ENCODE measurements at places on chromosomes 4 and X. TPM values are rescaled to one million over a fixed set of nuclear protein-coding genes. Genes with fewer than 3 reads are reported as not detected.

HTRA3 gene
- polyA plus RNA-seq: not detected

BEX4 gene
- polyA plus RNA-seq: 11.8 TPM

SFRP2 gene
- polyA plus RNA-seq: not detected

ASMT gene
- 0.08 TPM for polyA plus RNA-seq

C4orf54 gene
- polyA plus RNA-seq: not detected

DNA sequence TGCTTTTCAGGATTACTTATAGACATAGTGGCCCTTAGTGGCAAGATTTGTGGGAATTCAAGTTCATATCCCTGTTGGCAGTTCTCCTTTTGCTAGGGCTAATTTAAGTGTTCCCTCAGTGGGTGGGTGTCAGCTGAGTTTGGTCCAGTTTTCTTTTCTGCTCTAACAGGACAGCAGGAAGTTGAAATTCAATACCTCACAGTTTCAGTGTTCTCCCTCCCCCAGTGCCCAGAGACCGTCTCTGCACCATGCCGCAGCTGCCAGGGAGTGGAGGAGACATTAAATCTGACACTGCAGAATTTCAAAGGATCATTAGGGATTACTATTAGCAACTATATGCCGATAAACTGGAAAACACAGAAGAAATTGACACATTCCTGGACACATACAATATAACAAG lies 50.7 kb downstream of the UBE2NL start:
- H3K27ac ChIP-seq: no peak overlapping the region
- H3K4me3 ChIP-seq: no peak overlapping the region
- no peaks in the 10 kb centered on the region for H3K36me3 ChIP-seq
- no peaks in the 10 kb centered on the region for H3K4me1 ChIP-seq
- no peak for DNase-seq

DNA sequence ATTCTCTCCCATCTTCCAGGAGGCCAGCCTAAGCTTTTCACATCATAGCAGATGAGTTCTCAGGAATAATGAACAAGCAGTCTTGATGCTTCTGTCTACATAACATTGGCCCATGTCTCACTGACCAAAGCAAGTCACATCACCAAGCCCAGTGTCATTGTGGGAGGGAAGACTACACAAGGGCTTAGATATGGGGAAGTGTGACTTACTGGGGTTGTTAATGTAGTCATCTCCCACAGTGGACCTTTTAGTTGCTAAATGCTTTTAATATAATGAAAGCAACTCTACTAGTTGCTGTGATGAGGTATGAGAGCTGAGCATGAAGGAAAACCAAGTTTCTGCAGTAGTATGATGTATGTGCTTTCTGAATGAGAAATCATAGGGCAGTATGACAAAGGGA lies 40.5 kb downstream of the TSPAN7 start:
- H3K4me3 ChIP-seq: no peak overlapping the region
- no peaks in the 10 kb centered on the region for H3K27me3 ChIP-seq
- no peaks in the 10 kb centered on the region for H3K36me3 ChIP-seq
- H3K27ac ChIP-seq: no peak overlapping the region
- DNase-seq: no peak
- H3K4me1 ChIP-seq: no peaks in the 10 kb centered on the region

DNA sequence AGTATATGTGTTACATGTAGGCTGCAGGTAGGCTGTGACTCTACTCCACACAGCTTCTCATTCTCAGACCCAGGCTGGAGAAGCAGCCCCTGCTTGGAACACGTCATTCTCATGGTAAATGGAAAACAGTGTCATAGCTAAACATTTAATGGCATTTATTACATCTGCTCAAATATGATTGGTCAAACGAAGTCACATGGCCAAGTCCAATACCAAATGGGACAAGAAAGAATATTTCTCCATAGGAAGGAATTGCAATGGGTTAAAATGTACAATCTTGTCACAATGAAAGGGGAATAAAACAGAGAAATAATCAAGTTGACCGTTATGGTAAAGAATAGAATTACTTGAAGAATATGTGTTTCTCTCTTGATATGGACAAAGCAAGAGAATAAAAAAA lies 198.6 kb downstream of the ANAPC10 start:
- peaks cover 3% of the 10 kb centered on the region for H3K4me1 ChIP-seq
- no peaks in the 10 kb centered on the region for H3K27me3 ChIP-seq
- no peak overlapping the region for H3K27ac ChIP-seq
- H3K36me3 ChIP-seq: no peaks in the 10 kb centered on the region
- no peak overlapping the region for H3K4me3 ChIP-seq
- DNase-seq: no peak

DNA sequence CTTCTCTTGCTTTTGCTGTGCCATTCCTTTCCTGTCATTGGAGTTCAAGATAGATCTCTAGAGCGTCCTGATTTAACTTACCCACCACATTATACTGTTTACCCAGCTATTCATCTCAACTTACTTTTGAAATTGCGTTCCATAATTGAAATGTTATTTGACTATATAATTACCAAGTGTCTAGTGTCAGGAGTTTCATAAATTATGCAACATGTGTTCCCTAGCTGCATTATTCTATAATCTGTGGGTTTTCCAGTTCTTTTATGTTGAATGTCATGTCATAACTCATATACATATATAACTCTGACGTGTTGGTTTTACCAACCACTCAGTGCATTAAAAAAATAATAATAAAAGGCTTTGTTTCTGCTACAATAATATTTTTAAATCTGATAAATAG lies 285.9 kb upstream of the ARSJ start:
- no peaks in the 10 kb centered on the region for H3K36me3 ChIP-seq
- H3K27ac ChIP-seq: peak overlapping the region; percentile 89
- peaks cover 29% of the 10 kb centered on the region for H3K4me1 ChIP-seq
- no peaks in the 10 kb centered on the region for H3K27me3 ChIP-seq
- no peak overlapping the region for H3K4me3 ChIP-seq
- DNase-seq: no peak

DNA sequence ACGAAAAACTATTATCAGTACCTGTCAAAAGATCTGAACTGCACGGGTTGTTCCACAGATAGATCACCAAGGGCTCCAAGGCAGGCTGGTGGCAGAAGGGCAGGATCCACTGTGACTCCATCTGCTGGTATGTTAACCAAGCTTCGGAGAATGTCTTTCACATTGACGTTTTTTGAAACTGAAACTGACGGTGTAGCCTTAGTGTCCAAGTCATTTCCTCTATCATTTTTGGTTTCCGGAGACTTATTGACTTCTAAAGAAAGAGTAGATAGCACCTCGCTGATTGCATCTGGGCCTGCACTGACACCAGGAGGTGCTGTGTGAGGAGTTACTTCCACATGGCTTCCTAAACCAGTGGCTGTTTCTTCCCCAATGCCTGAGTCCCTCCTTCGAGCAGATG lies 186.9 kb downstream of the LRBA start:
- H3K27ac ChIP-seq: no peak overlapping the region
- H3K4me1 ChIP-seq: peaks cover 9% of the 10 kb centered on the region
- no peaks in the 10 kb centered on the region for H3K27me3 ChIP-seq
- no peak for DNase-seq
- H3K36me3 ChIP-seq: peaks cover 3% of the 10 kb centered on the region

DNA sequence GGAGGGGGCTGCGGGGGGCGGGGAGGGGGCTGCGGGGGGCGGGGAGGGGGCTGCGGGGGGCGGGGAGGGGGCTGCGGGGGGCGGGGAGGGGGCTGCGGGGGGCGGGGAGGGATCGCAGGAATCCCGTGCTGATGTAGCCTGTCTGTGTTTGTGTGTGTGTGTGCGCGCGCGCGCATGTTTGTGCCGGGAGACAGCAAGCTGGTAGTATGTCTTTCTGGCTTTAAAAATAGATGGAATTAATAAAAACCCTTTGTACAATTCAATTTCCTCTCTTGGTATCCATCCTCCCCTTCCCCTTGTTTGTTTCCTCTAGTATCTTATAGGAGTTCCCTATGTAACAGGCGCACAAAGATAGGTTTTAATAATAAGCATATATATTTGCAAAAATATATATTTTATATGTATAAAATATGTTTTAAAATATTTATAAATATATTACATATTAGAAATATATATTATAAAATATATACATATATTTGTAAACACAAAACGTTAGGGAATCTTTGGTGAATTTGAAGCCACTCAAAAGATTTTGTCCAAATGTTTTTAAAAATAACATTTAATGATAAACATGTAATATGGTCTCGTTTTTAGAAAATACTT lies 782 bp downstream of the ARHGAP24 start:
- H3K36me3 ChIP-seq: no peaks in the 10 kb centered on the region
- no peaks in the 10 kb centered on the region for H3K27me3 ChIP-seq
- DNase-seq: no peak
- H3K4me3 ChIP-seq: peak overlapping the region; percentile 58

- H3K27me3 ChIP-seq: no peaks in the 10 kb centered on the region
- peak; percentile 4 for DNase-seq
- no peak overlapping the region for H3K27ac ChIP-seq
Observed at GRCh38 chr4:32789026-32789608, 2068.9 kb downstream of the PCDH7 start.

DNA sequence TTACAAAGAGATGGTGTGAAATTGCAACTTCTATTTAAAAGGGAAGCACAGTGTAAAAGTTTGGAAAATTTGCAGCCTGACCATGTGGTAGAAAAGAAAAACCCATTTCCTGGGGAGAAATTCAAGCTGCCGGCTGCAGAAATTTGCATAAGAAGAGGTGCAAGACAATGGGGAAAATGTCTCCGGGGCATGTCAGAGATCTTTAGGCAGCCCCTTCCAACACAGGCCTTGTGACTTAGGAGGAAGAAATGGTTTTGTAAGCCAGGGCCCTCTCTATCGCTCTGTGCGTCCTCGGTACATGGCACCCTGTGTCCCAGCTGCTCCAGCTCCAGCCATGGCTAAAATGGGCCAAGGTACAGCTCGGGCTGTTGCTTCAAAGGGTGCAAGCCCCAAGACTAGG lies 40.4 kb downstream of the CCDC158 start:
- no peak overlapping the region for H3K27ac ChIP-seq
- H3K4me3 ChIP-seq: no peak overlapping the region
- no peaks in the 10 kb centered on the region for H3K4me1 ChIP-seq
- H3K36me3 ChIP-seq: no peaks in the 10 kb centered on the region
- H3K27me3 ChIP-seq: no peaks in the 10 kb centered on the region
- no peak for DNase-seq

DNA sequence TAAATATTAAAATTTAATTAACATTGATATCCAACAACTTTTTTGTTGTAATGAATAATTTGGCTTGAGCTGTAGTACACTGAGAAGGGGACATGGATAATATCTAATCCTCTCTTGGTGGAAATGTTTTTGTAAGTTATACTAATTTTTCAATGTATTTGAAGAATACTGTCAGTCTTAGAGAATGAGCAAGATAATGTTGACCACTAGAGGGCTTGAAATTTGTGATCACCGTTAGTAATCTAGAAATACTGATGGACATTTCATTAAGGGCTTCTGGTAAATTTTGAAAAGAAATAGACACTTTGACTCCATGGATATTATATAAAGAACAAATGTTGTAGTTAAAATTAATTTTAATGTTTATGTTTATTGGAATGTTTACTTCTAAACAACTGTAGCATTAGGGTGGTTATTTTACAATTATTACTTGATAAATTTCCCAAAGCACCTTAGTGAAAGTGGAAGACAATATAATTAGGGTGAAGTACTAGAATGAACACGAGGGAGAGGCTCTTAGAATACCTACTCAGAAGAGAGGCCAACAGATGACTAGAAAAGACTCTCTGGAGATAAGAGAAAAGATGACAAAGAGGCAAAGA lies 20.0 kb upstream of the CAMK2D start:
- peaks cover 12% of the 10 kb centered on the region for H3K4me1 ChIP-seq
- no peaks in the 10 kb centered on the region for H3K27me3 ChIP-seq
- H3K4me3 ChIP-seq: no peak overlapping the region
- H3K27ac ChIP-seq: no peak overlapping the region

DNA sequence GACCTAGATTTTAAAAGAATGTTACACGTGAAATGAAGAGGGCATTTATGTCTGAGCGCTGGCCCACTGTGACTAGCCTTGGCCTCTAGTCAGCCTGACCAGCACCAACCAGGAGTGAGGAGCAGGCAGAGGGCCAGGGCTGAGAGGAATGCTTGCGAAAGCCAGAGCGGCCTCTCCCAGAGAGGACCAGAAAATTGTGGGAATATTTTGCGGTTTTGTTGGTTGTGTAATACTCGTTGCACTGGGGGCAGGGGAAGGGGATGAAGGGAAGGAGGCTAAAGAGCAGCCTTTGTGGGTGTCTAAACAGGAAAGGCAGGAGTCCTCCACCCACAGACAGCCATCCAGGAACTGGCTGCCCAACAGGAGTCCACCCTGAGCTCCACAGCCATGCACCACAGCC lies 3.8 kb downstream of the GABRE start:
- no peaks in the 10 kb centered on the region for H3K27me3 ChIP-seq
- DNase-seq: no peak
- peaks cover 12% of the 10 kb centered on the region for H3K4me1 ChIP-seq
- no peak overlapping the region for H3K4me3 ChIP-seq
- no peak overlapping the region for H3K27ac ChIP-seq

- no peaks in the 10 kb centered on the region for H3K36me3 ChIP-seq
- no peak overlapping the region for H3K4me3 ChIP-seq
Observed at GRCh38 chr4:15958562-15958961, 4.4 kb downstream of the FGFBP2 start.

DNA sequence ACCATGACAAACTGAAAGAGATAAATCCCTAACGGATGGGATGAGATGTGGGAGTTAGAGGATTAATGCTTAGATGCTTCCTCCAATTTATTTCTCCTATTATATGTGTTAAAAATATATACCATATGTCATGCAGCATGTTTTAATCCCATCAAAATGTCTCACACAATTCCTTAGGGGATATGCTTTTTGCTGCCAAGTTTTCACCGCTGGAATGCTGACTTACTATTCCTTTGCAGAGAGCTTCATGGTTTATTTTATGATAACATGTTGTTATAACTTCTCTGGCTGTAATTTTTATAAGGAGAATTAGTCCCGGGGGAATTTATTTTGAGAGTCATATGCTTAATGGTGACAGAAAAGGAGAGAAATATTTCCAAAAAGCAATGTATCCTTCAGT lies 670.3 kb downstream of the IL1RAPL1 start:
- DNase-seq: no peak
- no peak overlapping the region for H3K4me3 ChIP-seq
- H3K4me1 ChIP-seq: no peaks in the 10 kb centered on the region
- H3K27ac ChIP-seq: no peak overlapping the region
- H3K36me3 ChIP-seq: no peaks in the 10 kb centered on the region

GRCh38 chr4:20532116-20532790 lies 168.0 kb upstream of the PACRGL start:
- no peaks in the 10 kb centered on the region for H3K27me3 ChIP-seq
- peaks cover 3% of the 10 kb centered on the region for H3K4me1 ChIP-seq
- H3K27ac ChIP-seq: no peak overlapping the region
- DNase-seq: no peak
- no peak overlapping the region for H3K4me3 ChIP-seq

- no peak overlapping the region for H3K4me3 ChIP-seq
- no peaks in the 10 kb centered on the region for H3K4me1 ChIP-seq
- no peaks in the 10 kb centered on the region for H3K36me3 ChIP-seq
- H3K27ac ChIP-seq: no peak overlapping the region
- DNase-seq: no peak
Observed at GRCh38 chr4:118680808-118681207, 4.4 kb upstream of the METTL14 start.

DNA sequence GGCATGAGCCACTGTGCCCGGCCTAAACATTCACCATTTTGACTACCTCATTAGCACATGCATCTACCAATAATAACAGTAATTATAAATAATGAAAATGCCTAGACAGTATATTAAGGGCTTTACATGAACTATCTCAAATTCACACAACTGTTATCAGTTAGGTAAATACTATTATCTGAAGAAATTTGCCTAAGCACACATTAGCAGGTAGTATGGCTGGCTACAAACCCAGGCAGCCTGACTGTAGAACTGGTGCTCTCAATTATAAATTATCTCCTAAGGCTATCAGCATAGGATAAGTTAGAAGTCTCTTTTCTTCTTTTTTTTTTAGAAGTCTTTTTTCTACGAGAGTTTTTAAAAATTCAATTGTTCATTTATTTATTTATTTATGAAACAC lies 14.1 kb upstream of the CXorf38 start:
- peaks cover 11% of the 10 kb centered on the region for H3K36me3 ChIP-seq
- no peak for DNase-seq
- no peak overlapping the region for H3K4me3 ChIP-seq
- no peaks in the 10 kb centered on the region for H3K27me3 ChIP-seq
- no peak overlapping the region for H3K27ac ChIP-seq
